ENCODE measurements at places on chromosomes 12 and 14.

DNA sequence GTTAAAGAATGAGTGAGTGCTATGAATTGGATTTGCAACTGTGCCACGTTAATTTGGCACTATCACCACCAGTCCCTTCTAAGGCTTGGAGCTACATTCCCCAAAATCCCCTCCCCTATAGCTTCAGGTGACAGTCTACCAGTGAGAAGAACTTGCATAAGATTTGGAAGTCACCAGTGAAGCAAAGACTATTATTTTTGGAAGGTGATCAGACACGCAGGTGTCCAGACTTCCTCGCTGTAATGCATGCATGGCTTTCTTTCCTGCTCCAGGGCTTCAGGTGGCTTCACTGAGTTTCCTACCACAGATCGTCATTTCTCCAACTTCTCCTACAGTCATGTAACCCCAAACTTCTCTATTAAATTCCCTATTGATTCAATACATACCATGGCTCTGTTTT lies 61.4 kb downstream of the SLC41A2 start:
- DNase-seq, result no peak

DNA sequence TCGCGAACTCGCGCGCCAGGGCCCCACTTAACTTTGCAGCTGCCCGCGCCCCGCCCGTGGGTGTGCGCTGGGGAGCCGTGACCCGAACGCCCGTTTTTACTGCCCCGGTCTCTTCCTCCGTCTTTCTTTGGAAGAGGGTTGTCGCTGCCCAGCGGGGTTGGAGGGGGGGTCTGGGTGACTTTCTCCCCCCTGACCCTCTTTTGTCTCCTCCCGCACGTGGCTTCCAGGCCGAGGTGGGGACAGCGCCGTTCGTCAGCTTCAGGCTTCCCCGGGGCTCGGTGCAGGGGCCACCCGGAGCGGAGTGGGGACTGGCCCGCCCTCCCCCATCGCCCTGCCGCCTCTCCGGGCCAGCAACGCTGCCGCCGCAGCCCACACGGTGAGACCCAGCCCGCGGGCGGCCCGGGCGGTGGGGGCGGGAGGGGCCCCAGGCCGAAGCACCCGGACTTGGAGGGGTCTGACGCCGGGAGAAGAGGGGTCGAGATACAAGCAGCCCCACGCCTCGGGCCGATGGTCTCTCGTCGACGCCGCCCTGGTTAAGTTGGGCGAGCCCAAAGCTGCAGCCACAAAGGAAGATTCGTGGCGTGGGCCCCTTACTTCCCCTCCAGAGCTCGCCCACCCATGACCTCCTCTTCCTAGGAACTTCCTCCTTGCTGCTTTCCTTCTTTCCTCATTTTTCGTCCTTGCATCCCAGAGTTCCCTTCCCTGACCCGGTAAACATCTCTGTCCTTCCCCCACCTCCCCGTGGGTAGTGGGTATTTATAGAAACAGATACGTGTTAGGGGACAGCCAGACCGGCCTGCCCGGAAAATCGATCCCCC lies 1.2 kb downstream of the DYRK2 start:
- DNase-seq, result peak; percentile 35

GRCh38 chr14:48323665-48324064 lies 648.3 kb upstream of the MDGA2 start:
- DNase-seq, result no peak

DNA sequence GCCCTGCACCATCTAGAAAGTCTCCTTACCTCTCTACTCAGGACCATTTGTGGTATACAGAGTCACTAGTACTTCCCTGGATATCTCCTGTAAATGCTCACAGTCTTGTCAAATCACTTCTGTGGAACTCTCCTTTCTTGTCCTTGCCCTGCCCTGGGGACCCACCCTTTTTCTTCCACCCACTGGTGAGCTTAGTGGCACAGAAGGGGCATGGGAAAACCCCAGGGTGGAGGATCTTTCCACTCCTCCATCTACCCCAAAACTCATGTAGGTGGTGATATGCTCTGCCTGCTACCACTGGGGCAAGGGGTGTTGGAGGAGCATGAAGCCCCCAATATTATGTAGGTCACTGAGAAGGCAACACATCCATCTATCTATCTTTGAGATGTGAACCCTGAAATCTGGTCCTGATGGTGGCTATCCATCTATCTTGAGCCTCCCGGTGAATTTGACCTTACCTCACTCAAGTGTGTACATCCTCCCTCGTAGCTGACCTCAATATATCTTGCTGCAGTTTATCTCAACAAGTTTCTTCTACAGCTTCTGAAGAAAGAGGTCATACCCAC lies 943 bp downstream of the TESPA1 start:
- DNase-seq, result peak; percentile 52

DNA sequence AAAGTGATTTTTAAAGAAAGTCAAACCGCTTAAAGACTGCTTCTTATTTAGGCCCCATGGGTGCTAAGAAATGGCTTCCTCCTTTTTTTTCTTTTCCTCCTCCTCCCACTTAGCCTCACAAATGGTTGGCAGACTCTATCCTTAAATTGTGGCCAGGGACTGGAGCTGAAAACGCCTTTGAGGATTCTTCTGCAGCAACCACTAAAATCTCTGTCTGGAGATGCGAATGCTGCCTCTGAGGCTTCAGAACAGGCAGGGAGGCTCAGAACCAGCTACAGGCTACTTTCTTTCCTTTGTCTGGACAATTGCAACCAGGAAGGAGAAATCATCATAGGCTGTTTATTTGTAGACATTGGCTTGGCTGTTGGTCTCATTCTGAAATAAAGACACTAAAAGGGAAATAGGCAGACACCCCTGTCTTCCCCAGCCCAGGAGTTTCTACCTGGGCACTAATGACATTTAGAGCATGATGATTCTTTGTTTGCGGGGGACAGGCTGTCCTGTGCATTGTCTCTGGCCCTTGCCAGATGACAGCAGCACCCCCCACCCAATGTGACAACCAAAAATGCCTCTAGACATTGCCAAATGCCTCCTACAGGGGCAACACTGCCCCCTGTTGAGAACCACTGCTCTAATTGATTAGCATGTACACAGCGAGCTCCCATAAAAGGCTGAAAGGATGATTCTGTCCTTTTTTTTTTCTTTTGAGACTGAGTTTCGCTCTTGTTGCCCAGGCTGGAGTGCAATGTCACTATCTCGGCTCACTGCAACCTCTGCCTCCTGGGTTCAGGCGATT lies 50.3 kb downstream of the MAP1LC3B2 start:
- peak; percentile 30 for DNase-seq

GRCh38 chr12:77855548-77855947 lies 24.9 kb downstream of the NAV3 start:
- no peak for DNase-seq

DNA sequence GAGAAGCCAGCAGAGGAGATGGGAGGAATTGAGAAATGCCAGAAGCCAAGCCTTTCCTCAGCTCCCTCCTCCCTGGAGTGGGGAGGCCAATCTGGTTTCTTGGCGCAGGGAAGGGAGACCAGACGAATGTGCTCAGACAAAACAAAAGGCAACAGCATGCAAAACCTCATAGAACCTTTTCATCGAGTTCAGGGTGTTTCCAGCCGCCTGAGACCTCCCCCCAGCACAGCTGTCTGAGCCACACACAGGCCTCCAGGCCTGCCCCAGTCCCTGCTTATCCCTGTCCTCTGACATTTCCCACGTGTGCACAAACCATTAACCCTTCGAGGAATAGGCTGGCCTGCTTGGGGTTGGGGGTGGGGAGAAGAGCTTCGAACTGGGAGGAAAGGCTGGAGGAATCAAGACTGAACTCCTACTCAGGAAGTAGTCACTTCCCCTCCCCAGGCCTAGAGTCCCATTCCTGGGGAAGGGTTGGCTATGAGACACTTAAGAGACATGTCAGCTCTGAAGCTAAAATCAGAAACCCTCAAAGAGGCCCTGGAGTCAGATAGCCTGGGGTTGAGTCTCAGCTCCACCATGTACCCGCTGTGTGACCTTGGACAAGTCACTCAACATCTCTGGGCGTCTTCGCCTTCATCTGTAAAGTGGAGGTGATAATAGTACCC lies 10.7 kb downstream of the TBX3 start:
- DNase-seq, result no peak

DNA sequence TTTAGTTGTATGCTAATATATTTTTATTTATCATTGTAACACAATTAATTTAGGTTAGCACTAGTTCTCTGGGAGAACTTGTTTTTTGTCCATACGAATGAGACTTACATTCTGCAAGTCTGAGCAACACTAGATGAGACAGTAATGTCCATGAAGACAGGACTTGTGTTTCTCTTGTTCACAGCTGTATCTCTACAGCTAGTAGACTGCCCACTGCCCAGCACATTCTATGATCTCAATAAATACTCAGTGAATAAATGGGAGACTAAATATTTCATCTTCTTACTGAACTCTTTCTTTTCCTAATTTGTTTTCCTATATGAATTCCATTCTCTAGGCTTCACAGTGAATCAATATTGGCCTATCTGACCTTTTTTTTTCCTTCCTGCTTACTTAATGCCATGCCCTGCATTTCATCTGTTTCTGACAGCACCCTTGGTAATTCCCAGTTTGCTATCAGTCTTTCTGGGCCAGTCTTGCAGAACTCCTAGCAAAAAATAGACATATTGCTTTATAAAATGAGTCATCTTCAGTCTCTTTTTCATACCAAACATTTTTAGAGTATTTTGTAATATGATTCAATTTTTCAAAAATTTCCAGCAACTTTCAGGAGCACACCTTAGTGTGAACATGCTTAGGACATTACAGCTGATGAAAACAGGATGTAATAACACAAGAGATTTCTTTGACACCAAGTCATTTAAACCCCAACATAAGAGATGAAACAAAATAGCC lies 185.5 kb upstream of the ATP2B1 start:
- DNase-seq, result no peak

DNA sequence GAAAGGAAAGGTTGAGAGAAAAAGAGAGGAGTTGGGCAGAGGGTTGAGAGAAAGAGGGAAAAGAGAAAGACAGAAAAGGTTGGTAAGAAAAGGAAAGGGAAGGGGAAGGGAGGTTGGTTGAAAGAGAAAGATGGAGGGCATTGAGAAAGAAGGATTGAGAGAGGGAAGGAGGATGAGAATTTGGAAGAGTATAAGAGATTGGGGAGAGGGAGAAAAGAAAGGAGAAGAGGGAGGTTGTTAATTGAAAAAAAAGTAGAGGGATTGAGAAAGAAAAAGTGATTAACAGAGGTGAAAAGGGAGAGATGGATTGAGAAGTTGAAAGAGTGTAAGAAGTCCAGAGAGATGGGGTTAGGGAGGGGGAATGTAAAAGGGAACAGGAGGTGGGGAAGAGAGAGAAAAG lies 21.5 kb upstream of the ERGIC2 start:
- no peak for DNase-seq

DNA sequence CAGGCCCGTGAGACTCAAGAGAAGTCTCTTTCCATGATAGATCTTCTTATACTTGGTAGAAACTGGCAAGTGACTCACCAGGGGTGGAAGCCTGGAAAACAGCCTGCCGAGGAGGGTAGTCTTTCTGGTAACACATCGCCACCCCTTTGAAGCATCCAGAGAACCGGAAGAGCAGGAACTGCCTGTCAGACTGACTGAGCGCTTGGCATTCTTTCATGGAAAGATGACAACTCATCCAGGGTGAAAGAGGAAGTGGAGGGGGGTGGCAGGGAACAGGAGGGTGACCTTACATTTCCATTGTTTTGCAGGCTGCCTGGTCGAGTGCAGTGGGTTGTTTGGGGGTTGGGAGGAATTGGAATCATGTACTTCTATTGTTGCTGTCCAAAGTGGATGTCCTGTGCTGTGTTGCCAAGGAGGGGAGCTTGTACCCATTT lies 34.5 kb downstream of the PRKCH start:
- DNase-seq, result no peak

DNA sequence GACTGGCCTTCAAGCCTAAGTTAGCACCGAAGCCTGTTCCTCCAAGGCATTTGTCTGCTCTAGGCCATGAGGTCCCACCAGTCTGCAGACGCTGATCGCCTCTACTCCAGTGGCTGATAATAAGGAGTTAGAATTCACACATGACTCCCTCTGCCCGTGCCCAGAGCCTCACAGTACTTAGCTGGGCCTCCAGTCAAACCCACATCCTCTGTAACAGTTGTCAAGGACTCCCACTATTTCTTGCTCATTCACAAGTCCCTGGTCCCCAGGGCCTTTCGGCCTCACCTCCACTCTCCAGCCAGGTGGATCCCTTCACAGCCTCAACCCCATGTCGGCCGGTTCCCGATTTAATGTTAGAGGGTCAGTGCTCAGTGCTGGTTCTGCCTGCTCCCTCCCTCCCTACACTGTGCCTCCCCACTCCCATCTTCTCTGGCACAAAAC lies 6.3 kb upstream of the KRT5 start:
- no peak for DNase-seq

GRCh38 chr12:14901228-14901562 lies 15.5 kb upstream of the MGP start:
- no peak for DNase-seq

- no peak for DNase-seq
These were observed 43.5 kb downstream of the SYNE2 start for GRCh38 chr14:63896278-63896720.

- DNase-seq, result no peak
These were observed 15.2 kb upstream of the HSPA2 start for GRCh38 chr14:64525354-64525753.

GRCh38 chr12:6899837-6900519 lies 4.6 kb upstream of the LRRC23 start:
- peak; percentile 45 for DNase-seq

Measured in CD4-positive, alpha-beta T cell treated with Interleukin-21 for 1 hour (primary cell).